ENCODE measurements at places on chromosomes 3 and 15.

DNA sequence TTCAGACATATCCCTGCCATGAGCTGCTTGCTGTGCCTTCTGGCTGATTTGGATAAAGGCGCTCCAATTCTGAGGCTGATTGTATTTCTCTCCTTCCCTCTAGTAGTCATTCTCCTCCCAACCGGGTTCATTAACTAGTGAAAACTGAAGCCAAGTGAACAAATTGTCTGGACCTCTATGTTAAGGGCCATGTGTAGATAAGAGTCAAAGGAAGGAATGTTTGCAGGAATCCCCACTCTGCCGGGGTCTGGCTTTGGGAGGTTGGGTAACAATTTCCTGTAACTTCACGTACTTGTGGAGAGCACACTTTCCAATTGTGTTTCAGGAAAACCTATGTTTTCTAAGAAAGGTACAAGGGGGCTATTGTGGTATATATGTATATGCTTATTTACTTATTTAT, 38.2 kb upstream of the SUCLG2 start:
- DNase-seq, result no peak

GRCh38 chr15:48965972-48966371, 2.3 kb upstream of the SHC4 start:
- no peak for DNase-seq

GRCh38 chr3:121747976-121748375, 1.6 kb downstream of the GOLGB1 start:
- DNase-seq, result no peak

- no peak for DNase-seq
These were observed 98.8 kb upstream of the TNFAIP8L3 start for GRCh38 chr15:51193526-51193925.

- peak; percentile 63 for DNase-seq
These were observed 29.6 kb downstream of the PSTPIP1 start for GRCh38 chr15:77024273-77025082.

DNA sequence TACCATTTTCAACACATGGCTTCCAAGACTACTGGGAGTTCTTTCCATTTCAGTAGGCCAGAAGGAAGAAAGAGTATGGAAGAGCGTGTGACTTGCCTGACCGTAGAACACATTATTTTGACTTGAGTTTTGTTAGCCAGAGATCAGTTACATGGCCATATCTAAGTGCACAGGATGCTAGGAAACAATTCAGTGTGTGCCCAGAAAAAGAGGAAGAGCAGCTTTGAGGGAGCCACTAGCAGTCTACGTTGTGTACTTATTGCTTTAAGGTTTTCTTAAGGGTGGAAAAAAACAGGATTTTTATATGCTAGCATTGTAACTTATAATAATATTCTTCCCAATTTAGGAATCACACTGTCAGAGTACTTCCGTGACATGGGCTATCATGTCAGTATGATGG, 44.1 kb upstream of the GRAMD1C start:
- no peak for DNase-seq

DNA sequence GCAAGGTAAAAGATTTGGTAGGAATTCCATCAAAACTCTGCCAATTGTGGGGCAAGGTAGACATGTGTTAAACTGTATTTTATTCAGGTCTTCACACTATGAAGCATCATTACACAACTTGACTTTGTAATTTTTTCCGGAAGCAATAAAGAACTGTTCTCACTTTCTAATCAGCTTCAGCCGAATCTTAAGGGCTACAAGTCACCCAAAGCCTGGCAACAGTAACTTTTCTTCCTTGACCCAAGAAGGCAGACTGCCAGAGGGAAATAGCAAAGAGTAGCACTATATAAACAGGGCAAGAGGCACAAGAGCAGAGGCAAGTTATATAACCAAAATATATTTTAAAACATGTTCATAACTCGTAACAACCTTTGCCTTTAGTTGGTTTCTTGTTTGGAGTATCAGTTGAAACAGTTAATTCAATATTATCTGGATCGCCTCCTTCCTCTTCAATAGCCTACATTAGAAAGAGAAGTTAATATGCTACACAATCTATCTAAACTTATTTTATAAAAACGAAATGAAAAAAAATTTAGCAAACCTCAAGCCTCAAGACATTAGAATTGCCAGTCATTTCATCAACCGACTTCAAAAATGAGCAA, 1.4 kb downstream of the SLTM start:
- DNase-seq, result no peak

DNA sequence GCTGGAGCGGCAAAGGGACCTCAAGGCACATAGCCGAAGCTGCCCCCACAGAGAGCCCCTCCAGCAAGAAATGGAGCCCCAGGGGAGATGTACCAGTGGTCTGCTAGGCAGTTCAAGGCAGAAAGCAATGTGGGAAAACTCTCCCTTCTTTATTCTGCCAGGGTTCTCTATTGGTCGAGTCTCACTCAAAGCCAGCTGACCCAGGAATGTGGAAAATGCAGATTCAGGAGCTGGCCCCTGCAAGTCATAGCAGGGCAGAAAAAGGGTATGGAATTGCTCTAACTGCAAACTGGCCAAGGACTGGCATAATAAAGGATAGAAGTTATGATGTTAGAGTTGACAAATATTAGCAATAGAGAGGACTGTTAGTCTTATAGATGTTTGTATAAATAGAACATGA, 4.0 kb upstream of the TOPAZ1 start:
- no peak for DNase-seq

- no peak for DNase-seq
These were observed 113.4 kb downstream of the CHST2 start for GRCh38 chr3:143232981-143233380.

- DNase-seq, result no peak
These were observed 28.9 kb downstream of the UBE2E2 start for GRCh38 chr3:23232016-23232415.

DNA sequence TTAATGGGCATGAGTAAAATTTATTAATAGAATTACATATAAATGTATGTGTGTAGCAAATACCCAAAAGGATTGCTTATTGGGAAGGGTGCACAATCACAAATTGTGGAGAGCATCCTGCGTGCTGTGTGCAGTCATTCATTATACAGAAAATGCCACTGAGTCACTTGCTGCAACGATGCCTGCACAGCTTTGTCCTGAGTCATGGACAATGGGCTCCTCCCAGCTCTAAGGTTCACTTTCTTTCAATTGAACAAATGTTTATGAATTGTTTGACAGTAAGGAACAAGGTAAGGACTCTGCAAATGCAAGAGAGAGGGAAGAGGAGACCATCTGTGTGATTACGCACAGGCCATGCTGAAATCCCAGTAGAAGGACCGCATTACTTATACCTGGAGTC, 18.7 kb downstream of the CFAP161 start:
- DNase-seq, result no peak

DNA sequence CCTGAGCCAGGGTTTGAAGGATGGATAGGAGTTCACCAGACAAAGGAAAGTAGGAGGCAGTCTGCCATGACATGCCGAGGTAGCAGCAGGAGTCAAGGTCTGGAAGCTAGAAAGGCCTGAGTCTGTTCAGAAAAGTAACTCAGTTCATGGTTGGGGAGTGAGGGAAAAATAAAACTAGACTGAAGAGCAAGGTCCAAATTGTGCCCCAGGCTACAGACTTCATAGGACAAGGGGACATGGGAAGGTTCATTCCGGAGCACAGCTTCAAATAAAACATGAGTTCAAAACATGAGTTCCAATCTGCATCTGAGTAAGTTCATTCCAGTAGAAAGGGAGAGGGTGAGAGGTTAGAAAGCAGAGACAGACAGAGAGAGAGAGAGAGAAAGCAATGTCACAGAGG, 39.7 kb downstream of the BFSP2 start:
- DNase-seq, result no peak

DNA sequence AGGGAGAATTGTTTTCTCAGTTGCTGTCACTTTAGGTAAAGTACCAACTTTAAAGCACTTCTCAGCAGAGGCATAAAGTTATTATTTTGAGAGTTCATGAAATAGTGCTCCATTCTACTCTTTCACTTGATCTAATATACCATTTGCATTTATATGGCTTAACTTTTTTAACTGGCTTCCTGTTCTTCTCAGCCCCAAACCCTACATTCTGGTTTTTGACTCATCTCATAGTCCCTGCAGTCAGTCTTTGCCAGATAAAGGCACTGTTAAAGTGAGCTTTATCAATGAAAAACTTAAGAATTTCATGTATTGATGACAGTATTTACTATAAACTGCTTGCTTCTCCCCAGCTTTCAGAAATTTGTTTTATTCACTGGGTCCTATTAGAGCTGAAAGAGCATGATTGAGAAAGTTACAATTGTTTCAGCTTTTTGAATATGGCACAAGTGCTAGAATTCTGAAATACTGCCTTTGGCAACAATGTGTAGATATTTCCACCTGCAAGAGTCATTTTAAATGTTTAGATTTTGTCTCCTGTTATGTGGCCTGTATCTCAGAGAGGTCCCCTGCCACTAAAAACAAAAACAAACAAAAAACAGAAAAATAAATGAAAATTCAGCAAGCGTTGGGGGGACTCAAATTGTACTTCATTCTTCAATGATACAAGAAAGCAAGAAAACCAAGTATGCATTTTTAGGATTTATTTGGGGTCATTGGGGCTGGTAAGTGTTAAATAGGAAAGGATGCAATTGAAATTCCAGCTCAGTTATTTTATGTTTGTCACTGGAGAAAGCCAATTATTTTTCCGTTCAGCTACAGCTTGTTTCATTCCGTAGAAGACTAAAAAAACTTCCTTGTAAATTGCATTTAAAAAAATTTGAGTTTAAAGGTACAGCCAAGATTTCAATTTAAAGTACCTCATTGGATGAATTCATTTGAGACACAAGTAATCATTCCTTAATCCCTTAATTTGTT, 28.6 kb downstream of the TGFBR2 start:
- DNase-seq, result no peak

DNA sequence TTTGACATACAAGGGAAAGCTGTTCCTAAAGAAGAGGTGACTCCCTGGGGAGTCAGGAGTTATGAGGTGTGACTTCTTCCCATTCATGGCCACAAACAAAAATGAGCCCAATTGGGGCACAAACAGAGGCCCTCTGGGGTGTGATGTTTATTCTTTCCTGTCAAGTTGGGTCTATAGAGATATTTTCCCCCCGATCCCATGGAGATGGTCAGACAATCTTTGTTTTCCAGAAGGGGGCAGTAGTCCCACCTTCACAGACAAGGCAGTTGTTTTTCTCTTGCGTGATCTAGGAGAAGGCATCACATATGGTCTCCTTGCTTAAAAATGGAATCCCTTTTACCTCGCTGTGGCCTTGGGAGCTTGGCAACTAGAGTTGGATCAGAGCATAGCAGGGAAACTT, 110.3 kb downstream of the MFSD1 start:
- no peak for DNase-seq

DNA sequence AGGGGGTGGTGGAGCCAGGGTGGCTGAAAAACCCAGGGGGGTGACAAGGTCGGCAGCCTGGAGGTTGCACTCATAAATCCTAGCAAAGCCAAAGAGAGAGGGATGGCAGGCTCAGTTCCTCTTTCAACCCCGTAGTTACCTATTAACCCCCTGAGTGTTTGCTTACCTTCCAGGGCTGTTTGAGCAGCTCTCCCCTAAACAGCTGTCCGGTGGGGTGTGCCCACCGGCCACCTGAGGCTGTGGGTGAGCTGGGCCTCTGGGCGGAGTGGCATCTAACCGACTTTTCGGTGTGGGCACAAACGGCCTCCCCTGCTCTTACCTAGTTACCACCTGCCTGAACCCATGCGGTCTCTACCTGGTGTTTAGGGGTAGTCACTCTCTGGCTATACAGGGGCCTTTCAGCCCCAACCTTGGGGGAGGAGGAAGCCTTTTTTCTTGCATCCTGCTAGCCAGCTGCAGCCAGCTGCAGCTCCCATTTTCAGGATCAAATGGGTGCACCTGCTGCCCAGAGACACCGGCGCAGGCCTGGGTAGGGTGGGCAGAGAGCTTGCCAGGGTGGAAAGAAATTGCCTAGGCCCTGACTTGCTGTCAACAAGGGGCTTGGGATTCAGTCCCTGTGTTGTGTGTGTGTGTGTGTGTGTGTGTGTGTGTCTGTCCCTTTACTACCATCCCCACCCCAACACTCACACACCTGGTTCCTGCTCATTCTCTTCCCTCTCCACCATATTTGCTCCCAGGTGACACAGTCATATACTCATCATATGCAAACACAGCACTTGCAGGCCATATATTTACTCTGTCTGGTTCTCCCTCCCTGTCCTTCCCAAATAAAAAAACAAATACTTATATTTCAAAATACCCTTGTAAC, 3.7 kb downstream of the DLL4 start:
- DNase-seq, result no peak

DNA sequence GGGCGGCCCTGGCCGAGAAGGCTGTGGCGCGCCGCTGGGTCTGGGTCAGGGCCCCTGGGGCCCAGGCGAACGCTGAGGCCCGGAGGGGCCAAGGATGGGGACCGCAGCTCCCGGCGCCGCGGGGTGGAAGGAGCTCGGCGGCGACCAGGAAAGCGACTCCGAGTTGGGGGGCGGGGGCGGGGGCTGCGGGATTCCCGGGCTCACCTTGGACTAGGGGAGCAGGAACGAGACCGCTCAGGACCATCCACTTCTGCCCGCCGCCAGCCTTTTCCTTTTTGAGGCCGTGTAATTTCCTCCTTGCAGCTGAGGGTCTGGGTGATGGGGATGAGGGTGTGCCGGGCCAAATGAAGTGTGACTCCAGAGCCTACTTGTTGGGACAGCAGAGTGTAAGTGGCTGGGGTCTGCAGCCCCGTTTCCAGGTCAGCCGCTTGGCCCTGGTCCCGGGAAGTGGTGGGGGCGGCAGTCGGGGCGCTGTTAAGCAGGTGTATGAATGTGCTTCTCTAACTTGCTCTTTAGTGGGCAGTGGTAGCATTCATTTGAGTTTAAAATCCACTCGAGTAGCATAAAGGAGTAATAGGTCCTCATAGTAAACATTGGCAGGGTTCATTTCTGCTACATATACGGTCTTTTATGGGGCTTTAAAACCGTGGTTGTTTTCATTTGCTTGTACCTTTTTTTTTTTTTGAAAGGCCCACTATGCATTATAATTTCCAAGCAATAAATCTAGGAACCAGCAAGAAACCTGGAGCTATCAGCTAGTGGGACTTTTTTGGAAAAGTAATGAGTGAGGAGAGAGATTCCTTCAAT, 717 bp downstream of the PXK start:
- peak; percentile 3 for DNase-seq

- DNase-seq, result no peak
These were observed 103.1 kb upstream of the UNC13C start for GRCh38 chr15:53875139-53875538.

- no peak for DNase-seq
These were observed 127.0 kb downstream of the EPHB1 start for GRCh38 chr3:134922101-134922500.

- no peak for DNase-seq
These were observed 494.8 kb downstream of the SHQ1 start for GRCh38 chr3:72353236-72354128.

DNA sequence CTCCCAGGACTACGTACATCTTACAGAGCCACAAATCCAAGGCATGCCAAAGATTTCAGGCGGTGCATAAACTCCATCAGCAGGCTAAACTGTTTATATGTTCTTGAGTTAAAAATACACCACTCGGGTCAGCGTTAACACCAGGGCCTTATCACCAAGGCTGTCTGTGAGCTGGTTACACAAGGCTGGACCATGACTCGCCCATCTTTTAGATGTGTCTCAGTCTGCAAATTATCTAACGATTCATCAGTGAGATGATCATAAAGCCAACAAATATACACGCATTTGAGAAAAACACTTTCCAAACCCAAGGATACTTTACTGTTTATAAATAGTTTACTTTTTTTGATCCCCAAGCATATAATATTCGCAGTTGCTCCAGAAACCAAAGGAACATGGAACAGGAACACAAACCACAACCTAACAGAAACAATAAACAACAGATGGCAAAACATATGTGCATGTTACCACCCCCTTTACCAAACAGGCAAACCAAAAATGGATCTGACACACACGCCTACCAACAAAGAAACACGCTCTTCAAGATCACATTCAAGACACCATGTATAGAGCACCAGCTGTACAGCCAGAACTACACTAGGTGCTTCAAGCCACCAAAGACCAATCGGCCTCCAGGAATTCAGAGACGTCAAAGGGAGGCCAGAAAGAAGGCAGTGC, 15.4 kb downstream of the LRIG1 start:
- DNase-seq, result no peak
